ENCODE measurements at places on chromosomes 12 and 14.

- no peak for DNase-seq
Observed at GRCh38 chr12:28872654-28873268, 276.3 kb upstream of the FAR2 start.

- DNase-seq, result no peak
Observed at GRCh38 chr12:116939734-116940133, 29.0 kb downstream of the FBXW8 start.

GRCh38 chr12:24455811-24456210 is 493.1 kb downstream of the BCAT1 start:
- DNase-seq, result no peak

- DNase-seq, result no peak
Observed at GRCh38 chr12:64025174-64025958, 180.9 kb downstream of the SRGAP1 start.

- no peak for DNase-seq
Observed at GRCh38 chr14:75411214-75411540, 16.6 kb upstream of the JDP2 start.
